NCI-H1105 (cell line): ENCODE measurements at places on chromosomes 6 and 20.

GRCh38 chr20:4006640-4007039, 8.7 kb downstream of the RNF24 start:
- no peak for DNase-seq

GRCh38 chr6:120652506-120652905, 681.8 kb downstream of the TBC1D32 start:
- no peak for DNase-seq

DNA sequence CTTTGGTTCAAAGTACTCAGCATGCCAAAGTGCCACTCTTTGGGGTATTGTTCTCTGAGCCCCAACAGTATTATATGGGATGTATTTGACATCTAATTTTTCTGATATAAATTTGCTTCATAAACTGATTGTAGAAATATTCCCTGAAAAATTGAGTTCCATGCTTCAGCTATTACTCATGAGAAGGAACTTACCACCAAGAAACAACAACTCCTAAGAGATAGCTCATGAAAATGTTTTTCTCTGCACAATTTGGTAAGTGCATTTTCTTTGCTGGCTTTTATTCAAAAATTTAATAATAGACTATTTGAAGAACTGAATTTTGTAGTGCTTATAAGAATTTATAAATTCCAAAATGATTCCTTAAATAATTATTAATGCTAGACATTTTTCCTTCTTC, 12.8 kb upstream of the TPD52L1 start:
- DNase-seq: no peak

DNA sequence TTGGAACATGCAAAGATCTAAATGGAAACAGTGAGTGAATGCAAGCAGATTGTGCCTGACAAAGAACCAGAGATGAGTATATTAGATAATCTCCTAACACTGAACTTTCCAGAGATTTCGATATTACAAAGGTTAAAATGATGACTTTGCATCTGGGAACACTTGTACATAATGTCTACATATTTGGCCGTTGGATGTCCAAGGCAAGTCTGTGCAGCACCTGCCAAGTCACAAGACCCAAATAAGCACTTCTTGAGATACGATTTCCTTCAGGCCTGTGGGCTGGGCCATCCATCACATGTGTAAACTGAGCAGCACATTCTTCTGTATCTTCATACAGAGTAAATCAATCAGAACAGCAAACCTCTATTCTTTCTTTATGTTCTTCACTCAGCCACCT, 32.5 kb upstream of the SMLR1 start:
- no peak for DNase-seq

GRCh38 chr6:2175825-2176224, 69.6 kb downstream of the GMDS start:
- DNase-seq: no peak

GRCh38 chr6:44039191-44039719, 88.0 kb downstream of the MRPL14 start:
- DNase-seq: no peak

- no peak for DNase-seq
Observed at GRCh38 chr6:108904741-108905140, 56.5 kb downstream of the ARMC2 start.

DNA sequence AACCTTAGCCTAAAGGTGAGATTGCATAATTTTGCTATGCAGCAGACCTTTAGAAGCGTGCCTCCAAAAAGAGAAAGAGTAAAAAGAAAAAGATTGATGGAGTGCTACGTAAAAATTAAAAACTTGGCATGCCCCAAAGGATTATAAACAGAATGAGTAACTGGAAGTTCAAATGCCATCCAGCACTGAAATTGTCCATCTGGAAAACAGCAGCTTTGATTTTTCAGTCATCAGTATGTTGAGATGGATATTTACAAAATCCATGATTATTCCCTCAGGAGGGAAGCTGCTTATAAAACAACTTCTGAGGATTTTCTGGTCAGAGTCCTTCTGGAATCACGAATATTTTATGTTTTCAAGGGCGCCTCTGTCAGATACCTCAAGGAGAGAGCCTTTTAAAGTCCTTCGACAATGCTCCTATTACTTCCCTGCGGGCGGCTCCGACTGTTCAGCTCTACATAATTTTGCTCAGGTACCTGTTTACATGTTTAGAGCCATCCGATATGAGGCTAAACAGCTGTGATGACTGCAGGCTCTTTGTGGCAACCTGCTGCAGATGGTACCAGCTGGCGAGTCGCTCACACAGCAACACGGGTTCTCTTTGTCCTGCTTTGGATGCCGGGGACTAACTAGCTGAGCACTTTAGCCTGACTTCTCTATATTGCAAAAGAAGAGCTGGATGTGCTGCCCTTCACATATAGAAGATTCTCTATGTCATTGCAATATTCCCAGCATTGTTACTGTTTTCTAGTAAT, 83.3 kb downstream of the RCAN2 start:
- DNase-seq: no peak

- DNase-seq: no peak
Observed at GRCh38 chr6:41443616-41444525, 102.3 kb upstream of the FOXP4 start.

- no peak for DNase-seq
Observed at GRCh38 chr6:2552526-2553154, 198.1 kb downstream of the MYLK4 start.
